Fibroblast of skin of abdomen (primary cell): ENCODE measurements at places on chromosomes 12 and 14.

GRCh38 chr14:95340201-95340697, 20.5 kb upstream of the CLMN start:
- no peak for DNase-seq

- no peak for DNase-seq
These were observed 111.3 kb downstream of the AEBP2 start for GRCh38 chr12:19550626-19551025.

DNA sequence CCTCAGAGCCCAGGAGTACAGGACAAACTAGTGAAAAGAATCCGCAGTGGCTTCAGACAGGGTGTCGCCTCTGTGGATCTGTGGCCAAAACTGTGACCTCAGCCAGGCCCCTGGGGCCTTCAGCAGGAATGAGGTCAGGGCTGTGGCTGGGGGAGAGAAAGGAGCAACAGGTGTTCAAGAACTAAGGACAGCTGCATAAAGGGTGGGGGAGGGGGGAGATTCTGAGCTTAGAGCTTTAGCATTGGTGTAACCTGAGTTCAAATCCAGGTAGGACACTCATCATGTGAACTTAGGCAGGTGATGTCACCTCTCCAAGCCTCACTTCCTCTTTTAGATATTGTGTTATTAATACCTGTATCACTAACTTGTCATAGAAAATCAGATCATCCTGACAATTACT, 40.9 kb upstream of the CORO1C start:
- DNase-seq: no peak

GRCh38 chr14:64193821-64194220, 100.3 kb downstream of the ESR2 start:
- DNase-seq: no peak

DNA sequence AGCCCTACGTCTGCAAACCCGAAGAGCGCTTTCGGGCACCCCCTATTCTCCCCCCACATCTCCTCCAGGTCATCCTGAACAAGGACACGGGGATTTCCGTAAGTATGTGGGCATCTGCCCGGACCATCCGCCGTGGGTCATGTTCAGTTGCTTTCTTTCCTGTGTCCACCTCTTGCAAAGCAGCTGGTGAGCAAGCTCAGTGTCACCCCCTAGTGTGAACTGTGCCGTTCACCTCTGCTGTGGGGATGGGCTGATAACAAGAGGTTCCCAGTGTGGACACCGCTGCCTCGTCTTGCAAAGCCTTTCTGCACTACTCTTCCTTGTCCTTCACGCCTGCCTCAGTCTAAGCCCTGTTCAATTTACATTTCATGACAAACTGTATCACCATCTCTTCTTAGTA, 8.6 kb downstream of the PRKAB1 start:
- no peak for DNase-seq

- no peak for DNase-seq
These were observed 71.7 kb downstream of the RPAP3 start for GRCh38 chr12:47634127-47634526.

- DNase-seq: peak; percentile 68
These were observed 74.3 kb downstream of the ANO6 start for GRCh38 chr12:45290216-45290605.

GRCh38 chr12:53956251-53956887, 1.7 kb downstream of the HOXC12 start:
- DNase-seq: no peak

- peak; percentile 61 for DNase-seq
These were observed 160.5 kb downstream of the KITLG start for GRCh38 chr12:88419794-88420193.

DNA sequence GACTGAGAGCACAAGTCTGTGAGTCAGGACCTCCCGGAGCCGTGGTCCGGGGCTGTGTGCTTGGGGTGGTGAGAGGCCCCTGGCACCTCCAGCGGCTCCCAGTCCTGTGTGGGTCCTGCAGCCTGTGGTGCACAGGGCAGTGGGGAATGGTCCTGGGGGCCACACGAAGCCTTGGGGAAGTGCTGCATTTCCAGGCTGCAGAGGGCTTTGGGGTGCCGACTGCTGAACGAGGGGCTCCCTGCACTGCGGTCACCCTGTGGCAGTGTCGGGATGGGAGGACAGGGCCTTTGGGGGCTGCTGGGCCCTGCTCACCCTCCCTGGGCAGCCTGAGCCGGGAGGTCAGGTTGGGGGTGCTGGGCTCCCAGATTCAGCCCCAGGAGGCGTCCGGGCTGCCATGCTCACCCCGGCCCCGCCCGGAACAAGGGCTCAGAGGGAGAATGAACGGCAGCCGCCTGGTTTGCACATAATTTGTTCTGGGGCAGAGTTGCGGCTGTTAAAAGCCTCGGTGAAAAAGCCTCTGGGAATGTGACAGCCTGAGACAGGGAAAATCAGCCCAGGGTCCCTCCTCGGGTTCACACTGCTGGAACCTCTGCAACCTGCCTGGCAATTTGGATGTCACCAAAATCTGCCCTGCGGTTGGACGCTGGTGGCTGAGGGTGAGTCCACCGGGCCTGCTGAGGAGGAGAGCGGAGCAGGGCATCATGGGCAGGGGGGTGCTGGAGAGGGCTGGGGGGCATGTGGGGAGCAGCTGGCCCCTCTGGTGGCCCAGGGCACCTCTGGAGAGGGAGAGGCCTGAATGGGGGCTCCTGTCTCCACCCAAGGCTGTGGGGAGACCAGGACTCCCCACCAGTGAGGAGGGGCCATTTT, 109.2 kb downstream of the KIF26A start:
- DNase-seq: no peak

DNA sequence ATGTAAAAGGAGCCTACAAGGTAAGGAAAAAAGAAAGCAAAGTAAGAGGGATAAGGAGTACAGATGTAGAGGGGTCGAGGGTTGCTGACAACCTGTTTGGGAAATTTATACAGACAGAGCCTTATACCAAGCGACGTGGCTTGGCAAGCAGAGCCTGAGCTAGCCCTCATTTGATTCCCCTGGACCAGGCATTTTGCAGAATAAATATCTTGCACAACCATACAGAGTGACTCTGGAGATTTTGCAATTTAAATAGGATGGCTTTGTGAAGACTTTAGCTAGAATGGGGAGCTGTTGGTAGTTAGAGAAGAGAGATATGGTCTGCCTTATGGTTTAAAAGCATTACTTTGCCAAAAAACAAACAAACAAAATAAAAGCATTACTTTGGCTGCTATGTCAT, 11.1 kb upstream of the ANO6 start:
- DNase-seq: no peak

GRCh38 chr14:69693801-69694729, 72.9 kb upstream of the SRSF5 start:
- DNase-seq: no peak

- no peak for DNase-seq
These were observed 304.7 kb upstream of the TMTC1 start for GRCh38 chr12:30088259-30088995.

- DNase-seq: peak; percentile 28
These were observed at the start of gene ABCC9 for GRCh38 chr12:21940549-21941505. TSS of gene ABCC9 (minus strand) at chr12:21941426. CDS start at chr12:21936674, 4,752 bp downstream.

DNA sequence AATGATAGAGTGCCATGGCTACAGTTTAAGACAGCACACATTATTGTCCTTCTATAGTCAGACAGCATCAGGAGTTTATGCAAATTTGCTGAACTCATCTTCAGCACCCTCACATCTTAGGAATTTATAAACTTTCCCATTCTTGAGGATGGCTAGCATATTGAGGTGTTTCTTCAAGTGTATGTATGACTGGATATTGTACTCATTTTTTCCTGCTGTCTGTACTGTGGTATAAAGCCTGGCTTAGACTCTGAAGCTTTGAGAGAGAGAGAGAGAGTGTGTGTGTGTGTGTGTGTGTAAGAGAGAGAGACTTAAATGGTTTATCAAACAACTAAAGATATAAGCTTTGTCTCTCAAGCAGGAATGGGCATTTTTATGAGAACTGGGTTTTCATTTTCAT, 161.6 kb downstream of the PIK3C2G start:
- DNase-seq: peak; percentile 75

- DNase-seq: no peak
These were observed 453.8 kb downstream of the TMEM121 start for GRCh38 chr14:105980224-105980623.
